Neural crest cell (in vitro differentiated cells): ENCODE measurements at places on chromosomes 7 and 10. TPM values are rescaled to one million over a fixed set of nuclear protein-coding genes. Genes with fewer than 3 reads are reported as not detected.

DNA sequence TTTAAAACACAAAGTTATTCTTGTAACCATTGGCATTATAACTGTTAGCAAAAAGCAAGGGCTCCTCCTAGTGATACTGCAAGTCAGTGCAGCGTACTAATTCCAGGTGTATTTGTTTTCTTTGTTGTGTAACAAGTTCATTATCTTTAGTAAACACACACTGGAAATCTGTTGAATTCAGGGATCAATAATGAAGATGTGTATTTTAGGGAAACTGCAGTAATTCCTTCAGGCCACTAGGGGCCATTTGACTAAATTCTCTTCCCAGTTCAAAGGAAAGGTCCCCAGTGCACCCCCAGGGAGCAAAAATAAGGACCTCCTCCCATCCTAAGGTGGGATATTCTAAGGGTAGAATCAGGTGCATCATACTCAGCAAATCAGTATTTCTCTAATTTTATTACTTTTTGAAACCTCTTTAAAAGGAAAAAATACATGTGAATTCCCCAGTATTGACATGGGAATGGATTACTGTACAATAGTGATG is 158.6 kb upstream of the LYZL1 start:
- no peak for DNase-seq
- H3K4me1 ChIP-seq, result peaks cover 30% of the 10 kb centered on the region
- H3K27ac ChIP-seq, result no peak overlapping the region
- H3K36me3 ChIP-seq, result no peaks in the 10 kb centered on the region
- H3K4me3 ChIP-seq, result no peak overlapping the region

DNA sequence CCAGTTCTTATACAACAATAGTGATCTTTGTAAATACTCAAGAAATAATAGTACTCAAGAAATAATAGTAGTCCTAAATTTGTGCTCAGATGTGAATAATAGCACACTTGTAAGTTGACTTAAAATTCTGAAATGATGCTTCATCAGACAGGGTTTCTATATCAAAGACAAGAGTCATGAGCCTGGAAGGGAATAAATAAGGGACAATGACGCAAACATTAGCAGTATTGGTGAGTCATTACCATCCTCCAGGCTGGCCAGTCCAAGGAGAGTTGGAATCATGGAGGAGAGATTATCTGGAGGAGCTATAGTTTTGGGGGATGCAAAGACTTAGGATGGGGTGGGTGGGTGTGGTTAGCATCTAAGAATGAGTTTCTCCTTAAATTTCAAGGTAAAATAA is 6.1 kb upstream of the SH3PXD2A start:
- peaks cover 5% of the 10 kb centered on the region for H3K36me3 ChIP-seq
- peaks cover 22% of the 10 kb centered on the region for H3K4me1 ChIP-seq
- no peak overlapping the region for H3K4me3 ChIP-seq
- DNase-seq, result no peak

Gene LIPN
- not detected in 2 replicates for total RNA-seq

Gene STAMBPL1
- 3.4 and 4.1 TPM in 2 replicates for total RNA-seq

DNA sequence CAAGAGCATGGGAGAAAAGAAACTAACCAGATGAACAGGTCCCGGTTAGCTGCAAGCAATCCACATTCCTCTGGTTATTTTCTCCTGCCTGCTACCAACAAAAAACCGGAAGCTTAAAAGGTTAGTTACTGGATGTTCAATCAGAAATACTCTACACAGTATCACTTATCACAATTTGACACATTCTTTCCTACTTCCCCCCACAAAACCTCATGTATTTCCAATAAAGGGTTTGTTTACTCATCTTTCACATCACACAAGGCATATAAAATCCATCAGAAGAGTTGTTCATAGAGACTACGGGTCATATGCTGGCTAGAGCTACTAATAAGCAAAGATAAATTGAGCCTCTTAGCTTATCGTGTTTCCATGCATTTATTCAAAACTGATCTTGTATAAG is 4.8 kb downstream of the SLC25A28 start:
- DNase-seq, result no peak
- H3K27ac ChIP-seq, result no peak overlapping the region
- no peak overlapping the region for H3K4me3 ChIP-seq
- H3K4me1 ChIP-seq, result peaks cover 24% of the 10 kb centered on the region
- no peaks in the 10 kb centered on the region for H3K27me3 ChIP-seq
- no peaks in the 10 kb centered on the region for H3K36me3 ChIP-seq

GRCh38 chr7:139791316-139791715 is 13.5 kb upstream of the HIPK2 start:
- H3K27ac ChIP-seq, result no peak overlapping the region
- no peak overlapping the region for H3K4me3 ChIP-seq
- peaks cover 4% of the 10 kb centered on the region for H3K36me3 ChIP-seq
- H3K4me1 ChIP-seq, result no peaks in the 10 kb centered on the region
- no peaks in the 10 kb centered on the region for H3K27me3 ChIP-seq

GRCh38 chr10:102642736-102643335 is 1.4 kb upstream of the TRIM8 start:
- peaks cover 5% of the 10 kb centered on the region for H3K27me3 ChIP-seq
- H3K27ac ChIP-seq, result peak overlapping the region; percentile 96
- H3K36me3 ChIP-seq, result no peaks in the 10 kb centered on the region
- peak overlapping the region; percentile 98 for H3K4me3 ChIP-seq
- H3K4me1 ChIP-seq, result peaks cover 39% of the 10 kb centered on the region
- peak; percentile 35 for DNase-seq

DNA sequence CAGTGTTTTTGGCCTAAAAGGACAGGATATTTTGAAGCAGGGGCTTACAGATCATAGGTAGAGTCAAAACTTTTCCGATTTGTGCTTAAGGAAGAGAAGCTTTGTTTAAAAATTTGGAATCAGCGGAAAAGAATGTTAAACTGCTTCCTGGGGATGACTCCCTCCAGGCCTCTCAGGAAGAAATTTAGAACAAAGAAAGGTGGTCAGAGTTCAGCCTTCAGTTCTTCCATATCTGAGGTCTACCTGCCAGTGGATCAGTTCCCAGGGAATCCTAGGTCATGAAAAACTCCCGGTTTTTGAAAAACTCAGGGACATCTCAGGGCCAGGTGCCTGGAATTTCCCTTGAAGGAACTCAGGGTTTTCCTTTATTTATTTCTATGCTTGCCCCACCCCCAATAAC is 100.3 kb downstream of the MCU start:
- H3K4me1 ChIP-seq, result peaks cover 9% of the 10 kb centered on the region
- H3K27me3 ChIP-seq, result no peaks in the 10 kb centered on the region
- DNase-seq, result no peak
- H3K36me3 ChIP-seq, result no peaks in the 10 kb centered on the region

Gene DYNC1I1
- 0.71 and 0.79 TPM in 2 replicates for total RNA-seq

- no peak for DNase-seq
- no peak overlapping the region for H3K4me3 ChIP-seq
- H3K36me3 ChIP-seq, result no peaks in the 10 kb centered on the region
- H3K4me1 ChIP-seq, result no peaks in the 10 kb centered on the region
Measured at GRCh38 chr7:12291870-12292269, 80.8 kb downstream of the TMEM106B start.

Gene SFTPA1
- not detected in 2 replicates for total RNA-seq

- DNase-seq, result no peak
- no peaks in the 10 kb centered on the region for H3K4me1 ChIP-seq
- no peak overlapping the region for H3K27ac ChIP-seq
- H3K4me3 ChIP-seq, result no peak overlapping the region
- H3K27me3 ChIP-seq, result no peaks in the 10 kb centered on the region
- no peaks in the 10 kb centered on the region for H3K36me3 ChIP-seq
Measured at GRCh38 chr7:28580665-28581064, 168.3 kb downstream of the CREB5 start.

DNA sequence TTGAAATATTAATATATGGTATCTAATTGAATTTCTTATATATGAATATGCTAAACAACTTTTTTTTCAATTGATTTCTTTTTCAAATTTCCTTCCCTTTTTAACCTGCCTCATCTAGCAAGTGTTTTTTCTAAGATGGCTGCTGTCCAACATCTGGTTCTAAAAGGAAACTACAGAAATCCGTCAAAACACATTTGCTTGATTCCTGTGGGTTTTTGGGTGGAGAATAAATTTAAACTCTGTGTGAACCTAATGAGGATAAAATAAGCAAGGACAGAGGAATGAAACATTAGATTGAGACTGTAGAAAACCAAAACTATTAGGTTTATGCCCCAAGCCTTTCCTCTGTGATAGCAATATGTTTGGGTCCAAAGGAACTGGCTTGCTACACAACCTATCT is 75.5 kb upstream of the STARD3NL start:
- peaks cover 5% of the 10 kb centered on the region for H3K36me3 ChIP-seq
- DNase-seq, result no peak
- H3K4me1 ChIP-seq, result no peaks in the 10 kb centered on the region
- H3K27ac ChIP-seq, result no peak overlapping the region
- H3K27me3 ChIP-seq, result peaks cover 13% of the 10 kb centered on the region

DNA sequence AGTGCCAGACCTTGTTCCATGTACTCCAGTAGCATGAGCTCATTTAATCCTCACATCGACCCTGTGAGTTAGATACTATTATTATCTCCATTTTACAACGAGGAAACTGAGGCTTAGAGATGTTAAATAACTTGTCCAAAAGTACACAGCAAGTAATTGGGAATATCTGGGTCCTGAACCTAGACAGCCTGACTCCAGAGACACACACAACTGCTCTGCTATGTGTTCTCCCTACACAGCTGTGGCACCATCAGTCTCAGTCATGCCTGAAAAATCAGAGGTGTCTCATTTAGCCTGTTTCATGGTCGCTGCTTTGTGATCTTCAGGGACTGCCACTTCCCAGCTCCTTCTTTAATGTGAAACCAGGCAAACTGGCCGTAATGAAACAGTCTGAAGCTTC is 56.5 kb downstream of the COL1A2 start:
- no peak overlapping the region for H3K27ac ChIP-seq
- H3K27me3 ChIP-seq, result no peaks in the 10 kb centered on the region
- H3K4me3 ChIP-seq, result no peak overlapping the region
- no peaks in the 10 kb centered on the region for H3K36me3 ChIP-seq
- no peak for DNase-seq
- H3K4me1 ChIP-seq, result no peaks in the 10 kb centered on the region

Gene PLCE1
- 5.7 and 6.1 TPM in 2 replicates for total RNA-seq

DNA sequence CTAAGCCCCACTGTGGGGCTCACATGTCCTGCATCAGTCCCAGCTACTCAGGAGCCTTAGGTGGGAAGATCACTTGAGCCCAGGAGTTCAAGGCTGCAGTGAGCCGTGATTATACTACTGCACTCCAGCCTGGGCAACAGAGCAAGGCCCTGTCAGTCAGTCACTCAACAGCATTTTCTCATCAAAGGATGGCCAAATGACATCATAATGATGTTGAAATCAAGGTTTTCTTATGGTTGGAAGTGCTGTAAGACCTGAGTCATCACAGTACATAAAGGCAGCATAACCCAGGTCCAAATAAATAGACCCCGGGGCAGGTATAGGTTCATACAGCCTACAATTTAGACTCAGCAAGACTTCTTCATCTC is 341.1 kb downstream of the PARD3 start:
- H3K27me3 ChIP-seq, result no peaks in the 10 kb centered on the region
- no peak overlapping the region for H3K4me3 ChIP-seq
- no peak for DNase-seq

DNA sequence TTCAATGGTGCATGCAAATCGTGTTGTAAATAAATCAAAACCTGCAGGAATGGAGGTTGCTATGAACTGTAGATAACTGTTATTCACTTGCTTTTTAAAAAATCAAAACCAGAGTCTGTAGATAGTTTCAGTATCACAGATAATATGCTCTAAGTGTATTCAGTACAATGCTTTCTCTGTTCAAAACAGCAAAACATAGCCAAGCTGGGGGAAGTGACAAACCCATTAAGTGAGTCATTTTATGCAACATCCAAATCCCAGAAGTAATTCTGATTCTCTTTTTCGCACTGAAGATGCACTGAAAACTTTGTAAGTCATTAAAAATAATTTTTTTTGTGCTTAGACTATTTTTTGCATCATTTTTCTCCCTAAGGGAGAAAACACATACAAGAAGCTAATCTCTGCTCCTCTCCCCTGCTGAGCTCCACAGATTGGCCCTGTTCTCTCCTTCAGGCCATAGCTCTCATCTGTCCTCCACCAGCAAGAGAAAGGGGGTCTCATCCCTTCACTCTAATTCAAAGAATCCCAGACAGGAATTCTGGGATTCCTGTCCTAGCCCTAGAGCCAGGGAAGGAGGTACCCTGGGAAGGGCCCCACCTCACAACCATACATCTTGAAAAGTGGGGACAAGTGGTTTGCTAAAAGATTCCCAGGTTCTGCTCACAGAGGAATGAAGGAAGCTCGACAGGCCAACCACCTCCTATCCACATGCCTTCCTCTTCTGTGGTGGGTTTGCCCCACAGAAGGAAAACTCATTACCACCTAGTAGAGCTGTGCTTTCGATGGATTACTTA is 4.9 kb downstream of the PRTFDC1 start:
- peaks cover 57% of the 10 kb centered on the region for H3K4me1 ChIP-seq
- no peak overlapping the region for H3K4me3 ChIP-seq
- peaks cover 3% of the 10 kb centered on the region for H3K36me3 ChIP-seq
- no peak for DNase-seq

GRCh38 chr7:77330169-77330882 is 85.8 kb downstream of the GSAP start:
- no peak overlapping the region for H3K4me3 ChIP-seq
- no peaks in the 10 kb centered on the region for H3K27me3 ChIP-seq
- H3K4me1 ChIP-seq, result peaks cover 5% of the 10 kb centered on the region

DNA sequence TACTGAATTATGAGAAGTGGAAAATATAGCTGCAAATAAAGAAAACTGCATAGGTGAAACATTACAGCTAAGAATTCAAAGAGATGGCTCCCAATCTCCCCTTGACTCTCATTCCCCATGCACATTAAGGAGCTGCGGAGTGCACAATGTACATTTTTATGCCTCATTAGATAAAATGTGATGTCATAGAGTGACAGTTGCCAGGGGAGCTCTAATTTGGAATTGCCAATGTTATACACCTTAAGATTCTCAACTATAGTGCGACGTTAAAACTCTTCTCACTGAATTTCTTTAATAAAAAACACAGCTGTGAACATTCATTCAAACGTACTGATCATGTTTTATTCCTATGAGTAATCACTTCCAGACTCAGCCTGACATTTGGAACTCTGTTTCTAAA is 386.9 kb upstream of the CELF2 start:
- H3K27ac ChIP-seq, result no peak overlapping the region
- no peaks in the 10 kb centered on the region for H3K27me3 ChIP-seq
- no peak overlapping the region for H3K4me3 ChIP-seq

GRCh38 chr10:17443707-17444387 is 10.5 kb downstream of the ST8SIA6 start:
- DNase-seq, result no peak
- H3K36me3 ChIP-seq, result peaks cover 6% of the 10 kb centered on the region
- H3K4me1 ChIP-seq, result no peaks in the 10 kb centered on the region
- H3K27ac ChIP-seq, result no peak overlapping the region
- no peak overlapping the region for H3K4me3 ChIP-seq
- H3K27me3 ChIP-seq, result peaks cover 51% of the 10 kb centered on the region

GRCh38 chr7:134058980-134059379 is 68.2 kb upstream of the LRGUK start:
- no peak overlapping the region for H3K4me3 ChIP-seq
- H3K4me1 ChIP-seq, result peaks cover 12% of the 10 kb centered on the region
- DNase-seq, result no peak
